Epithelial cell of esophagus (primary cell): ENCODE measurements at places on chromosomes 3 and 15.

- no peak for DNase-seq
These were observed 58.0 kb upstream of the FURIN start for GRCh38 chr15:90810354-90810753.

DNA sequence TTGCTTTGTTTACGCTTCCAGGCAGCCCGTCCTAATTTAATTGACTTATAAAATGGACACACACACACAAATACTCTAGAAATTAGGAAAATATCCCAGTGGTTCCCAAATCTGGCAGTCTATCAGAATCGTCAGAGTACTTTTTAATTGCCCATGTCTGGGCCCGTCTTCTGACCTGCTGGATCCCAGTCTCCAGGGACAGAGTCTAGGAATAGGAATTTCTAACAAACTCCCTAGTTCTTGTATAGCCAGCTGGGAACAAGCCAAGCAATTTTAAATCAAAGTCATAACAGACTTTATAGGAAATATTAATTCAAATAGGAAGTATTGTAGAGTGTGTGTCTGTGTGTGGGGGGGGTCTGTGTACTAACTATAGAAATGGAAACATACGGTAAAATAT lies 33.4 kb downstream of the LDHAL6B start:
- no peak for DNase-seq

DNA sequence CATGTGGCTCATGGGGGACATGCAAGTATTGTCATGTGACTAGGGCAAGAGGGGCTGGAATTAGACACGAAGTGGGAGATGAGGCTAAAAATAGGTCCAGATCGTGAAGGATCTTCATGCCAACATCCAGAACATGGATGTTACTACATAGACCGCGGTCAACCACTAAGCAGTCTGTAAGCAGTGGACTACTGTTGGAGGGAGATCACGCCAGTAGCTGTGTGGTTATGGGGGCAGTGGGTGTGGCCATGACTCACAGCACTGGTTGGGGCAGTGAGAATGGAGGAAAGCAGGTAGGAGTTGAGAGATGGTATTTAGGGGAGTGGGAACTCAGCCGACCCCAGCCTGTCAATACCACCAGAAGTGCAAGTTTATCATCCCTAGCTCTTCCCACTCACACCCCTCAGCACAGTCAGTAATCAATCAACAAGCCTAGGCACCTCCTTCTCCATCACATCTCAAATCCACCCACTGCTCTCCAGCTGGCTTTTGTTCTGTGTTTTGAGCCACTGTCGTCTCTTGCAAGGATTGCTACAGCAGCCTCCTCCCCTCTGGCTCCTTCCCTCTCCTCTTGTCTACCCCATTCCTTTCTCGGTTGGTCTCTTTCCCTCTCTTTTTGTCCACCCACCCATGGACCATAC lies 107.2 kb upstream of the ABHD17C start:
- peak; percentile 41 for DNase-seq

- no peak for DNase-seq
These were observed 486.8 kb downstream of the MAGI1 start for GRCh38 chr3:65551945-65552344.

GRCh38 chr15:43238671-43239131 lies 17.9 kb upstream of the EPB42 start:
- peak; percentile 73 for DNase-seq

GRCh38 chr3:17552351-17552750 lies 190.1 kb downstream of the TBC1D5 start:
- DNase-seq: no peak

- no peak for DNase-seq
These were observed 188.1 kb downstream of the XXYLT1 start for GRCh38 chr3:195082811-195083210.

DNA sequence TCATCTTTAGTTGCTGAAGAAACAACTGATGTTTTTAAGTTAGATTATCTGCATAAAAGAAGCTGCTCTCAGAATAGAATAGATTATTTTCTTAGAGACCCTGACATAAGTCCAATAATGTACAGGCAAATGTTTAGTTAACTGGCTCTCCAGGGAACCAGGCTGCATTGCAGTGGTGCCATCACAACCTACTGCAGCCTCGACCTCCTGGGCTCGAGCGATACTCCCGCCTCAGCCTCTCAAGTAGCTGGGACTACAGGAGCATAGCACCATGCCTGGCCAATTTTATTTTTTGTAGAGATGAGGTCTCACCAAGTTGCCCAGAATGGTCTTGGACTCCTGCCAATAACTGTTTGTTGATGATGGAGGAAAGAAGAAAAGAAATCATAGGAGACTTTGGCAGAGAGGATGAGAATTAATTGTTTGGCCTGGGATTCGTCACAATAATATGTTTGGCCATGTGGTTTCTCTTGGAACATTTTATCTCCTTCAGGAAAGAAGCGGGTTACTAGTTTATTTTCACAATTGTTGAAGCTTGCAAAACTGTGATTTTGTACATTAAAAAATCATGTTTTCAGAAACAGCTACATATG lies 429.2 kb downstream of the CADM2 start:
- DNase-seq: no peak

GRCh38 chr15:35690698-35691116 lies 144.7 kb upstream of the DPH6 start:
- DNase-seq: no peak

DNA sequence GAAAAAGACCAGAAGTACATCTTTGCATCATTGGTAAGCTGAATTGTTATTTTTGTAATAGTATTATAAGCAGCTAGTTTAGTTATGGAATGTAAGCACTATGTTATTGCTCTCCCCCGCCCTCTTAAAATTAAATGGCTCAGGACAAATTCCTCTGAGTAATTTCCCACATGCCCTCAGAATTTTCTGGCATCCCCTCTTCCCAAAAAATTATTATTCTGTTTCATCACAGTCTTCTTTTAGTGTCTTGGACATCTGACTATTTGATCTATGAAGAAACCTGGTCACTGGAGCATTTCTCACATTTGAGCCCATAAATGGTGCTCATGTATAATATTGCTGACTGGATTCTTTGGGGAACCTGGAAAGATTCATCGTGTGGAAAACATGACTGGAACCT lies 68.3 kb downstream of the KLHL25 start:
- no peak for DNase-seq

DNA sequence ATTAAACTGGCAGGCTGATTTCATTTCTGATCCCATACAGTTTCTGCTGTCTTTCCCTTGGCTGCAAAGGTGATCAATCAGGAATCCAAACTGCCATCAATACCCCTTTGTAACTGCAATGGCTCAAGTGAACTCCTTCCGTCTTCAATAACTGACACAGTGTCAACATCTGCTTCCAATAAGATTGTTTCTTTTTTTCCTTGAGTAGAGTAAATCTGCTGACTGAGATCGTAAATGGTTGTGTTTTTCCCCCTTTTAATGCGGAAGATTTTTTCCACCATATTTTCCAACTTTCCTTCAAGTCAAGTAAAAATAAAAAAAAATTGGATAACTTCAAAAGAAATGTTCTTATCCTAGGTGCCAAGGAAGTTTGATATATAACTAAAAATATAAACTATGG lies 48.7 kb downstream of the VGLL3 start:
- no peak for DNase-seq

DNA sequence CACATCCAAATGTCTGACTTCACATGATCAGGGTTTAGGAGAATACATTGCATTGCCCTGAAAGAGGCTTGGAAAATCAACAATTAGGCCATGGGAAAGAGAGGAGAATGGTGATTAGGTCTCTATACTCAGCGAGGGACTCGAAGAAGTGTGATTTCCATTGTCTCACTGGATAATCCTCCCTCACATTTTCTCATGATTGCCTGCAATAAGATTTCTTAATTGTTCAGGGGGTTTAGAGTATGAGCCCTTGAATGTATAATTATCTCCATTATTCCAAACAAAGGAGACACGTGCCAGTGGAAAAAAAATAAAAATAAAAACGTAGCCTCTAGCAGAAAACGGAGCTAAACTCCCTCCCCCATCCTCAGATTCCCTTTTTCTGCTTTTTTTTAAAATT lies 173.2 kb downstream of the TPRG1 start:
- no peak for DNase-seq

DNA sequence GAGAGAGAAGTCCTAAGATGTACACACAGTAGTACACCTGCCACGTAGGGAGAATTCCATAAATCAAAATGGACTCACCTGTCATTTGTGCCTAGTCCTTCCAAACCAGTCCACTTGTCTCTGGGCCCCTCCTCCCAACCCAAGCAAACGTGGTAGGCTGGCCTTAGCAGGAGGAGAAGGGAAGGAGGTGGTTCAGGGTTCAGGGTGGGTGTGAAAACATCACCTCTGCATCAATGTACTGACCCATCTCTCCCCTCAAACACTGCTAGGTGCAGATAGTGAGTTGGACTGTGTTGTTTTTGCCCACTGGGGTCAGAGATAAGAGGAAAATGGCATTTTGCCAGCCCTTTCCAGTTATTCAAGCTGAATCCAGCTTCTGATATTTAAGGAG lies 99.3 kb downstream of the MME start:
- DNase-seq: no peak

DNA sequence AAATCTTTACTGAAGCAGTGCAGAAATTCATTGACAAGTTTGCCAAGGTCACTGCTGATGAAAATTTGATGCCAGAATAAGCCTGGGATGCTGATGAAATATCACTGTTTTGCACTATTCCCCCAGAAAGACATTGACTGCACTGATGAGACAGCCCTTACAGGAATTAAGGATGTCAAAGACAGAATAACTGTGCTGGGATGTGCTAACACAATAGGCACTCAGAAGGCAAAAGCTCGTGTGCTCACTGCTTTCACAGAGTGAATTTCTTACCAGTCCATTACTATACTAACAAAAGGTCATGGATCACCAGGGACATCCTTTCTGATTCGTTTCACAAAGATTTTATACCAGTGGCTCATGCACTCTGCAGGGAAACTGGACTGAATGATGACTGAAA lies 69.4 kb downstream of the MCF2L2 start:
- no peak for DNase-seq

DNA sequence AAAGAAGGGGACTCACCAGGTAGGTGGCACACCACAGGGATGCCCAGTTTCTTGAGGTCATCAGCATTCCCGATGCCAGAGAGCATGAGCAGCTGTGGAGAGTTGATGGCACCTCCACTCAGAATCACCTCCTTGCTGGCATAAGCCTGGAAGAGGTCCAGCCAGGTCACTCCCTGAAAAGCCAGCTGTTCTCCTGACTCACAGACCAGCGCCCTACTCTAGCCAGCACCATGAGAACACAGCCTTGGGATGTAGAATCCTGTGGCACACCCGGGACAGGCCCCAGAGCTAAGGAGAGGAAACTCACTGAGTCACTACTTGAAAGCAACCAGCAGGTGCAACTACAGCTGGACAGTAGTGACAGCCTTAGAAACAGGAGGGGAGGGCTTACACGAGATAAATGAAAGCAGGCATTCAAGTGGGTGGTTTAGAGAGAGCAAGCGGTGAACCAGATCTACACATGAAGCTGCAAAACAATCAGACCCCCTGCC lies 24.5 kb downstream of the CHDH start:
- peak; percentile 70 for DNase-seq

- no peak for DNase-seq
These were observed 44.0 kb downstream of the GASK1A start for GRCh38 chr3:43023066-43023465.

- DNase-seq: peak; percentile 86
These were observed 40.8 kb downstream of the EOMES start for GRCh38 chr3:27681249-27681748.
